ENCODE measurements at places on chromosomes 2 and 18.

DNA sequence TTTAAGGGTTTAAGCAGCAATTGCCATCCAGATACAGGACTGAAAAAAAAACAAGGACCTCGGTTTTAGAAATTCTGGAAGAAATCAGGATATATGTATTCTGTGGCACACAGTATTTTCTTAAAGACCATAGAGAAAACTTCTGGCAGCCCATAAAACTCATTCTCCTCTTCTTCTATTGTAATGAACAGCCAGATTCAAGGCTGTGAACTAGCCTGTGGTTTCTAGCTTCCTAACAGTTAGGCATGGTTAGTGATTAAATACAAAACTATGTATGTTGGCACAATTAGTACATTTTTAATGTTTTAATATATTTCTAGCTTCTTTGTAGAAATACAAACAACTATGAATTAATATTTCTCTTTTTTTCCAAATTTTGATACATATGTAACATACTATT lies 555.7 kb downstream of the DSC3 start:
- no peak overlapping the region for H3K4me3 ChIP-seq
- no peak for DNase-seq
- H3K27ac ChIP-seq, result no peak overlapping the region

DNA sequence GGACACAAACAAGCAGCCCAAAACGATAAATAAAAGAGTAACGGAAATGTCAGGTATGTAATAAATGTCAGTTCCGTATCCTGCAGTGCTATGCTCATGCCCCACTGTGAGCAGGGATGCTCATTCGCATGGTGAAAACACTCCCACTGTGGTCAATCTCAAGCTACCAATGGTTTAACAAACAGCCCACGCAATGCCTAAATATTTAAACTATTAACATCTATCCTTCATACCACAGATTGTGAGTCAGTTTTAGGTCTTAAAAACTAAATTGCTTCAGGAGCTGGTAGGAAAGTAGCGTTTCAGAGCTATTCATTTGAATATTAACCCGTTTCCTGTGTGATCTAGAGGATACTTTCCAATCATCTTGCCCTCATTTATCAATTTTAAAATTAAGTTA lies 207.4 kb downstream of the TCF4 start:
- H3K4me3 ChIP-seq, result no peak overlapping the region
- H3K4me1 ChIP-seq, result no peaks in the 10 kb centered on the region
- DNase-seq, result no peak
- no peaks in the 10 kb centered on the region for H3K27me3 ChIP-seq
- H3K27ac ChIP-seq, result no peak overlapping the region

GRCh38 chr2:219772103-219772635 lies 144.7 kb downstream of the SLC4A3 start:
- no peak for DNase-seq
- no peak overlapping the region for H3K27ac ChIP-seq
- no peaks in the 10 kb centered on the region for H3K36me3 ChIP-seq
- H3K4me1 ChIP-seq, result no peaks in the 10 kb centered on the region

DNA sequence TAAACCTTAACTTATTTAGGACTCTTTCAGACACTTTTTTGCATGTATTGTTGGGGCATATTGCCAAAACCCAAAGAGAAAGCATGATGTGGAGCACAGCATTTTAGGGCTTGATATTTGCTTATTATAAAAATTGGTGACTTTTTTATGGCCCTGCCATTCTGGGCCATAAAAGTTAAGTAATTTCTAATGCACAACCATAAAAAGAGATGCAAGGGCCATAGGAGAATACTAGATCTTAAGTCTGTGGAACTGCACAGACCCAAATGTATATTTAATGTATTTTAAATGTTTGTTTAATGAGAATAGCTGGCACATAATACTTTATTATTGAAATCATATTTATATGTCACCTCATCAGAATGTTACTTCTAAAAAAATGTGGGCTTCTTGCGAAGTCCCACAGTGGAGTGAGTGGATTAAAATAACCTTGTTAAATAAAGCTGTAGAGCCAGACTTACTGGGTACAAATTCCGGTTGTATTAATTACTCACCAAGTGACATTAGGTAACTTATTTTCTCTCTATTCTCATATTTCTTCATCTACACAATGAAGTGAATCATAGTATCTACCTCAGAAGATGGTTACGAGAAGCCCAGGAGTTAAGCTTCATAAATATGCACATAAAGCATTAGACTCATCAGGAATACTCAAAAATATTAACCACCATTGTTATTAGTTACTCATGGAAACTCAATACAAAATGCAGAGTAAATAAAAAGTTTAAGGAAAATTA lies 52.2 kb downstream of the HNMT start:
- H3K27ac ChIP-seq, result no peak overlapping the region
- no peaks in the 10 kb centered on the region for H3K4me1 ChIP-seq
- H3K27me3 ChIP-seq, result no peaks in the 10 kb centered on the region
- DNase-seq, result no peak
- no peak overlapping the region for H3K4me3 ChIP-seq
- no peaks in the 10 kb centered on the region for H3K36me3 ChIP-seq

Data from RWPE2 (cell line).